ENCODE measurements at places on chromosomes 5 and 9. TPM values are rescaled to one million over a fixed set of nuclear protein-coding genes. Genes with fewer than 3 reads are reported as not detected.

The URM1 gene
- 46.4 TPM for total RNA-seq

The MLANA gene
- total RNA-seq = not detected

The PRDM9 gene
- not detected for total RNA-seq

The HTR1A gene
- not detected for total RNA-seq

The EGFLAM gene
- total RNA-seq = 0.08 TPM

The ERAP2 gene
- 9.6 TPM for total RNA-seq

The NMUR2 gene
- not detected for total RNA-seq

The PCDHA9 gene
- 0.49 TPM for total RNA-seq

The GLIPR2 gene
- 36.6 TPM for total RNA-seq

The PCDH12 gene
- total RNA-seq = 0.16 TPM

The PDCD1LG2 gene
- 10.9 TPM for total RNA-seq

The CHSY3 gene
- total RNA-seq = 2.9 TPM

The MCC gene
- 62.4 TPM for total RNA-seq

The CKS2 gene
- 4.2 TPM for total RNA-seq

The PFN3 gene
- total RNA-seq = not detected

The PDE6A gene
- not detected for total RNA-seq

The ITGA2 gene
- 171 TPM for total RNA-seq

The SOX30 gene
- not detected for total RNA-seq

The UBQLN1 gene
- total RNA-seq = 33.2 TPM

The IFNA21 gene
- total RNA-seq = not detected

The SHC3 gene
- 26.5 TPM for total RNA-seq

The LTC4S gene
- 1.5 TPM for total RNA-seq

The AMBP gene
- total RNA-seq = 0.27 TPM

The IFNA1 gene
- not detected for total RNA-seq

The OR5C1 gene
- total RNA-seq = not detected
